DMS 273 treated with DMSO at 0.1 percent for 48 hours (cell line): ENCODE measurements at places on chromosomes 12 and 14.

DNA sequence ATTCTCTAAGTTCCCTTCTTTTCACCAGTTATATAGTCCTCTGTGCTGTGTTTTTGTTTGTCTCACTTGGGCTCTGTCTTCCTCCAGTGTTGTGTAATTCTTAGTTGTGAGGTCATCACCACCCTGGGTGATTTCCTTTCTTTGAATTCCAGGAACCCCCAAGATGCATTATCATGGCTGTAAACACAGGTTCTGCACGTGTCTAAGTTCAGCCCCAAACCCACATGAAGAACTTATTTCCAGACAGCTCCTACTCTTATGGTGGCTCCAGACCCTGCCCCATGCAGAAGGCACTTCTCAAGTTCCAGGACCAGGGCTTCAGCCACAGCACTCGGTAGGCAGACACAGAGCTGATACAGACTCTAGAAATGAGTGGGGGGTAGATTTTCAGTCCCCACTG lies 560.5 kb downstream of the BCL11B start:
- no peak for DNase-seq

DNA sequence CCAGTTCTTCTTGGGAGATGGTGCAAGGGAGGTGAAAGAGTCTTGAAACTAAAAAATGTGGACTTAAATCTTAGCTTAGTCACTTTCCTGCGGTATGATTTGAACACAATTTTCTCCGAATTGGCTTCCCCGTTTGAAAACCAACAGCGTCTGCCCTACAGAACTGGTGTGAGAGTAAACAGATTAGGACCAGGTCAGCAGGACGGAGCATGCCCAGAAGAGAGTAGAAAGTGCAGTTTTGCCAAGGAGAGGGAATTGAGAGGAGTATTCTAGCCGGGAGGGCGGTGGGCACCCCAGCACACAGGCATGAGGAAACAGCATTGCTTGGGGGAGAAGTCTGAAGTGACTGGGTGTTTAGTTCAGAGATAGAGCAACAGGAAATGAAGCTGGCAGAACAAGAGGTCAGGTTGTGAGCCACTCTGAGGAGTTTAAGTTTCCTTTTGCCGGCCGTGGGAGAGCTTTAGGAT lies 927.1 kb downstream of the VRK1 start:
- no peak for DNase-seq

DNA sequence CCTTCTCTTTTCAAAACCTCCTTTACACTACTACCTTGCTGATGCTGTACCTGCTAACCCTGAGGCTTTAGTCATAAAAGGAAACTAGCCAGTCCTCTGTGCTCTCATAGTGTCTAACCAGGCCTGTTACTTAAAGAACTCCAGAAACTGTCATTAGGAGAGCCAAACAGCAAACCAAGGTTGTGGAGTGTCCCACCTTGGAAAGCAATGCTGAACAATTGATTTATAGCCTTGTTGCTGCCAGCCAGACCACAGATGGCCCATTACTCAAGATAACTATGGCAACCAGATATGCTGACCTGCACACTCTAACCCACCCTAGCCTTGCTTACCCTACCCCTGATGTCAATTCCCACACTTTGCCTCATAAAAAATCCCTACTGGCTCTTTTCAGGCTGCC lies 26.5 kb upstream of the BCAT1 start:
- DNase-seq: no peak

DNA sequence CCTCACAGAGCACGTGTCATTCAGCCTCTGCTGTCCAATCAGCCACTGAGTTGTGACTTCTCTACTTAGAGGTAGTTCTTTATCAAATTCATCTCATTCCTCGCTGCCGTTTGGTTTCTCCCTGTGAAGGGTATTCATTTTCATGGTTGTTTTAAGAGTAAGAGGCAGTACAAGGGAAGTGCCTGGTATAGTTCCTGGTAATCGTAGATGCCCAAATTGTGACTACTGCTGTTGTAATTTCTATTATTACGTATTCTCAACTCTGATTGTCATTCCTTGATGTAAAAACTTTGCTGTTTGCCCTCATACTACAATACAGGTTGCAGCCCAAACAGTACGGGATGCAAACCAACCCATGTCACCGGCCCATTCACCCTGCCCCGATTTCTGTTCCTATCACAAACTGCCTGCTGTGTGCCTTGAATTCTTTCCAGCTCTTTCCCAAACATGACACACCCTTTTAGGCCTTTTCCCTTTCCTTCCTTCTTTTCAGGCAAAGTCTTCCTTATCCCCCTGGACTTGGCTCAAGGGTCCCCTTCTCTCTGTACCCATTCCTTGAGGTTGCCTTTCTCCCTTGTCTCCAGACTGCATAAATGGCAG lies 93.0 kb downstream of the SLC25A47 start:
- no peak for DNase-seq

DNA sequence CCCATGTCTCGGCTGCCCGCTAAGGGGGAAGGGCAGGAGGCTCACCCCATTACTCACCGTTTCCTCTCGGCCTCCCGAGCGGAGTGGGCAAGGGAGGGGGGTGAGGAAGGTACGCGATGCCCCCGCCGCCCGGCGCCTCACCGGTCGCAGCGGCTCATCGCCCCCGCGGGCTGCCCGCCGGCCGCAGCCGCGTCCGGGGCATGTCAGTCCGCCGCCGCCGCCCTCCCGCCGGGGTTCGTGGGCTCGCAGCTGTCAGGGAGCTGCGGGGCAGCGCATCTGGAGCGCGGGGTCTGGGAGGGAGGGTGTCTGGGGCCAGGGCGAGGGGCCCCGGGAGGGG lies 461 bp downstream of the SLC8A3 start:
- DNase-seq: no peak

- no peak for DNase-seq
These were observed 40.8 kb downstream of the PRKCH start for GRCh38 chr14:61362072-61362750.

- no peak for DNase-seq
These were observed 7.9 kb downstream of the GABARAPL1 start for GRCh38 chr12:10220398-10221077.

- no peak for DNase-seq
These were observed 19.9 kb downstream of the MAP4K5 start for GRCh38 chr14:50512463-50512862.

DNA sequence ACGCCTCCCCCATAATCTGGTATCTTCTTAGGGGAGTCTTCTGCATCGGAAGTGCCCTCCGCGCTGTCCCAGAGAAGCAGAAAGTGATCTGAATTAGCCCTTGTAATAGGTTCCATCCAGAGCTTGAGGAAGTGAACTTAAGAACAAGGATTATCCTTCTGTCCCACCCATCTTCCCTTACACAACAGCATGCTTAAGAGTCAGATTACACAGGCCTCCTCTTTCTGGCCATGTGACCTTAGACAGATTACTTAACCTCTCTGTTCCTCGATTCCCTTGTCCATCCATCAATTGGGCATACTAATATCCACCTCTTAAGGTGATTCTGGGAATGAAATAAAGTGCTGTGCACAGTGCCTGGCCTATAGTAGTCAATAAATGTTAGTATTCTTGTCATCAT lies 11.4 kb downstream of the CABP1 start:
- no peak for DNase-seq

DNA sequence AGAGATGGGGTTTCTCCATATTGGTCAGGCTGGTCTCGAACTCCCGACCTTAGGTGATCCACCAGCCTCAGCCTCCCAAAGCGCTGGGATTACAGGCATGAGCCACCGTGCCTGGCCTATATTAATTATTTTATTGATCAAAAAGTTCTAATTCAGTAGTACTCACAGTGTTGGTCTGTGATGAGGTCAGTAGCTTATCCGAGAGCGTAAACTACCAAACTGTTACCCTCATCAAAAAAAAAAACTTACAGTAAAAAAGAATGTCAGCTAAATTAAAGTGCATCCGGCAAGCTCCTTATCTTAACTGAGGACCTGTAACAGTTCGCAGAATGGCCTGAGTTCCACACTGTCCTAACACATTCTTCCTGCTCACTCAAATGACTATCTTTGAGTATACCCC lies 228.2 kb downstream of the SOX5 start:
- no peak for DNase-seq

DNA sequence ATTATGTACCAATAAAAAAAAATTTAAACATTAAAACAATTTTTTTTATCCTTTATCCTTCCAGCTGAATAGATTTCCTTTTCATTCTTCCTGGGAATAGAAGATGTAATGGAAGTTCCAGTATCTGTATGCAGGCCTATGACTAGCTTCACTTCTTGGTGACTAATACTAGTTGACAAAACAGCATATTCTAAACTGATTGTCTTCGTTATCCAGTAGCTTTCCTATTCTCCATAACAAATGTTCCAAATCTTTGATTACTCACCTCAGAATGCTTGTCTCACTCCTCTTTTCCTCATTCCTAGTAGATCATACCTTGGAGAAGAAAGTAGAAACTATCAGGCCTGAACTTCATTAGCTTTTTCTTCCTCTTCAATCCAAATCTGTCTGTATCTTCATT lies 70.7 kb downstream of the PLEKHA5 start:
- no peak for DNase-seq

- DNase-seq: no peak
These were observed 141.2 kb downstream of the SYNE2 start for GRCh38 chr14:63993992-63994391.

- no peak for DNase-seq
These were observed 59.2 kb upstream of the PELI2 start for GRCh38 chr14:56059054-56059453.

- no peak for DNase-seq
These were observed 21.4 kb upstream of the ADGRD1 start for GRCh38 chr12:130932061-130932930.

GRCh38 chr12:117019866-117020265 lies 79.3 kb downstream of the TESC start:
- DNase-seq: no peak

DNA sequence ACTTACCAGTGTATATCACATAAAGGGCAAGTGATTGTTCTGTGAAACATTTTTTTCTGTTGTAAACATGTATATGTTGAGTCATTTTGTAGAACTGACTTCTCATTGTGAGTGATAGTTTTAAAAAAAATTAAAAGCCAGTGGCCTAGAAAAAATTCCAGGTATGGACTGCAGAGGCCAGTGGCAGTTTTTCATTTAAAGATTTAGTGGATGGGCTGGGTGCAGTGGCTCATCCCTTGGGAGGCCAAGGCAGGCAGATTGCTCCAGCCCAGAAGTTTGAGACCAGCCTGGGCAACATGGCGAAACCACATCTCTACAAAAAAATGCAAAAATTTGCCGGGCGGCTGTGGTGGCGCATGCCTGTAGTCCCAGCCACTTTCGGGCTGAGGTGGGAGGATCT lies 84.7 kb upstream of the MDM1 start:
- DNase-seq: no peak

DNA sequence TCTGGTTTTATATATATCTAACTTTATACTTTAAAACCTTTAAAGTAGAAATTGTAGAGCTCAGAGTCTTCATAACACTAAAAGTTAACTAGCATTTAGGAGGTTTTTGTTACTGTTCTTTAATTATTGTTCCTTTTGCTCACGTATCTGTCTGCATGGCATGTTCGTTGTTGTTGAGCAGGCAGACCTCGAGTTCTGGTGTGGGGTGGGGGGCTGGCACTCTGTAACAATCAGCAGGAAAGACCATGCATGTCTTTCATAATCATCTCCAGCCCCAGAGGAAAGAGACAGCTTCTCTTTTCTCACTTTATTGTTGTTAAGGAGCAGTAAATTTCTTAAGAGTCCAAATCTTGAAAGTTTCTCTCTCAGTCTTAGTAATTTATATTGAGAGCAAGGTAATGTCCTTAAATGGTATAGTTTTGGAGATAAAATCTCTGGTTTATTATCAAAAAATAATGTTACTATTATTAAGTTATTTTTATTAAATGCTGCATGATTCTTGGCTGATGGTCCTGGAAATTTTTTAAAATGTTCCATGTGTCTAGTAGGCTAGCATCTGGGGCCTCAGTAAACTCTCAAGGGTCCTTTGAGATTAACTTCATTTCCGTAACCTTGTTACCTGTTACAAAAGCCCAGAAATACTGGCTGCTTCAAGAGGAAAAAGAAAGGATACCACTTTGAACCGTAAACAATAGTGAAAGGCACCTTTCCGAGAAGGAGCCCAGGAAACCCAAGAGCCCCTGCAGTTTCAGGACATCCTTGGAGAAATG lies 30.3 kb downstream of the CKB start:
- DNase-seq: no peak

DNA sequence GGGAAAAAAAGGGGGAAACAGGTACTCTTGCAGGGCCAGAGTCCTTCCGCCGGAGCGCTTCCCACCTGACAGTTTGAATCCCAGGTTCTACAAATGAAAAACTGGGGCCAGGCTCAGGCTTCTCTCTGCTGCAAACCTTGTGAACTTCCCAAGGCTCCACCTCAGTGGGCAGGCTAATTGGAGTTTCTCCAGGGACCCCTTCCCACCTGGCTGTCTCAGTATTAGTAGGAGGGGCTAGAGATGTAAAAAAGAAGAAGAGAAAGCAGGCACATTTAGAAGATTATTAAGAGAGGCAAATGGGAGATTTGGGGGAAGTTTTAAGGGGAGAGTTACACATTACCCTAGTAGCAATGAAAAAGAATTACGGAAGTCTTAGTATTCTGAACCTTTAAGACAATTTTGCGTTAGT lies 20.0 kb upstream of the CLEC2D start:
- no peak for DNase-seq

GRCh38 chr14:22822571-22823098 lies 7.1 kb upstream of the MRPL52 start:
- peak; percentile 46 for DNase-seq

- no peak for DNase-seq
These were observed 18.5 kb downstream of the TRPV4 start for GRCh38 chr12:109814600-109815150.

GRCh38 chr12:122830517-122831214 lies 4.6 kb upstream of the HIP1R start:
- DNase-seq: no peak

DNA sequence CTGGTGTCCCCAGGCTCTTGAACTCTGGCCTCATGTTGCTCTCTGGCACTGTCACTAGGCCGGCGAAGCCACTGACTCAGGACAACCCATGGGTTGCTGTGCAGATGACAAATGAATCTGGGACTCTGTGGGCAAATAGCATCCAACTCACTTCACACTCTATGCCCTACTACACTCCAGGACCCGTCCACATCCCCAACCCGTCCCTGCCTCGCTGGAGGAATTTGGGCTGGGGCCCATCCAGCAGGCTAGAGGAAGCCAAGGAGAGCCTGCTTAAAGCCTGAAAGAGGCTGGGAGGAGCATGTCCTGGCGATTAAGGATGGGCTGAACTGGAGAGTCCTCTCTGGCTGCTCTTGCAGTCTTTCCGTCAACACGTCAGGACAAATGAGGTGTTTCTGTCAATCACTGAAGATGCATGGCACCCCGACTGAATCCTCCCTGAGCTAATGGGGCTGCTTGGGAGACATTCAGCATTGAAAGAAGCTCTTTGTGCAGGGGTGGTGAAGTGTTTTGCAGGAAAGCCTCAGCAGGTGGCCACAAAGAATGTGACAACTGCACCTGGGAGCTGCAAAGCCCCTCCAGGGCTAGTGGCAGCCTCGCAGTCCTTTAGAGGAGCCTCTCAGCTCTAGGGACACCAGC lies 71.7 kb downstream of the ANO2 start:
- DNase-seq: no peak

- DNase-seq: no peak
These were observed 8.3 kb downstream of the YLPM1 start for GRCh38 chr14:74771399-74771798.

- no peak for DNase-seq
These were observed 136.8 kb upstream of the PTPRB start for GRCh38 chr12:70774055-70774454.
